ENCODE measurements at places on chromosomes 16 and 17. TPM values are rescaled to one million over a fixed set of nuclear protein-coding genes. Genes with fewer than 3 reads are reported as not detected.

Gene CRYBA1
- total RNA-seq: not detected

Gene CCL4
- total RNA-seq: not detected

Gene GAS2L2
- total RNA-seq: under 0.01 TPM

Gene PIPOX
- 2.6 TPM for total RNA-seq
